ENCODE measurements at places on chromosomes 12 and 14.

DNA sequence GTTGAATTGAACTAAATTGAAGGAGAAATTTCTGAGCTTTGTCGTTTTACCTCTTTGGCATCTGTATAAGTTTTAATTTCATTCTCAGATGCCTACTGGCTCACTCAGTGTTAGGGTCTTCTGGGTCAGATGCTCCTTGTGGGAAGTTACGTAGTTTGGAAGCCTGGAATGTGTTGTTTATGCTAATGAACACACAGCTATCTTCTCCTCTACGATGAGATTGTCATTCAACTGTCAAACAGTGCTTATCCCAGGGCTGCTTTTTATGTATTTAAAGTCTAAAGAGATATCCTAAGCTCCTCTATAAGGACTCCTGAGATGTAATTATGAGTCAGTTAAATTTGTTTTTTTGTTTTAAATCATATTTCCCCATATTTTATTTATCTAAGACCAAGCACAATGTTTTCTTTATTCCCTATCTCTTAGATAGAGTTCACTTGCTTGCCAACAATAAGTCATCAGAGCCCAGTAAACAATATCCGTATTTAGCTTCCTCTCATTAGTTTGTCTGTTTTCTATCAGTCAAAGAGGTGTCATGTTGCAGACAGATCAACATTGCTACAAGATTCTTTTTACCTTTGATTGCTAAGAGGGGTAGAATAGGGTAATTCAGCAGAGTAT, 368.0 kb upstream of the PDE3A start:
- DNase-seq = no peak

DNA sequence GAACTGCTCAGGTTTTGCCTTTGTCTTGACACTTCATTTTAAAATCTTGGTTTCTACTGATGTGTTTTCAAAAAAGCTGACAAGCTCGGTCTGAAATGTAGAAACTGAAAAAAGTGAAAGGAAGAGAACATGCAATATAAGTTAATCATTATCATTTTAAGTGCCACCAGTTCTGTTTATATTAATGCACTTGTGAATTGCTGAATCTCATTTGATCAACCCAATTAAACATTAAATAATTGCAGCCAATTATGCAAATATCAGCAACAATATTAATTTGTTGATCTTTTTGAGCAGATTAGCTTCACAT, 133.8 kb downstream of the BCAT1 start:
- no peak for DNase-seq

DNA sequence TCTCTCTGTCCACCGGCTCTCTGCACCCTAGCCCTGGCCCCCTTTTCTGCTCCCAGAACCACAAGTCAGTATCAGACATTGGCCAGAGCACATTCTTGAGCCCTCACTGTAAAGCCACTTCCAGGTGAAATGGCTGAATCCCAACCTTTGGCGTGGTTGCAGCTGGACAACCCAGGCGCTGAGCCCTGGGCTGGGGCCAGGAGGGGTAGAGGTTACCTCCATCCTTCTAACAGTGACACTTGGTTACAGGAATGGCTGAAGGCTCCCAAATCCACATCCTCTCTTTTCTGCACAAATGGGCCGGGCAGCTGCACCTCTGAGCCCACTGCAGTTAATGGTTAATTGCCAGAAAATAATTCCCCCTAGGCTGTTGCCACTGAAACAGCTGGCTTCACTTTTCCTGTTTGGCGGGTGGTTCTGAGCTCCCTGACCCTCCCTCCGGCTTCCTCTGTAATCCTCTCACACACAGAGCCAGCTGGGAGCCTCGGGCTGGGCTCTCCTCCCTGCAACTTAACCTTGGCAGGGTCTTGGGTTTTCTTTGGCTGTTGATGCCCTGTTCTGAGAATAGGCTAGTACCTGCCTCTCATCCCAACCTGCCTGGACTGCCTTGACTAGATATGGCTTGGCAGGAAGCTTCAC, 44.1 kb downstream of the TSPAN11 start:
- no peak for DNase-seq

DNA sequence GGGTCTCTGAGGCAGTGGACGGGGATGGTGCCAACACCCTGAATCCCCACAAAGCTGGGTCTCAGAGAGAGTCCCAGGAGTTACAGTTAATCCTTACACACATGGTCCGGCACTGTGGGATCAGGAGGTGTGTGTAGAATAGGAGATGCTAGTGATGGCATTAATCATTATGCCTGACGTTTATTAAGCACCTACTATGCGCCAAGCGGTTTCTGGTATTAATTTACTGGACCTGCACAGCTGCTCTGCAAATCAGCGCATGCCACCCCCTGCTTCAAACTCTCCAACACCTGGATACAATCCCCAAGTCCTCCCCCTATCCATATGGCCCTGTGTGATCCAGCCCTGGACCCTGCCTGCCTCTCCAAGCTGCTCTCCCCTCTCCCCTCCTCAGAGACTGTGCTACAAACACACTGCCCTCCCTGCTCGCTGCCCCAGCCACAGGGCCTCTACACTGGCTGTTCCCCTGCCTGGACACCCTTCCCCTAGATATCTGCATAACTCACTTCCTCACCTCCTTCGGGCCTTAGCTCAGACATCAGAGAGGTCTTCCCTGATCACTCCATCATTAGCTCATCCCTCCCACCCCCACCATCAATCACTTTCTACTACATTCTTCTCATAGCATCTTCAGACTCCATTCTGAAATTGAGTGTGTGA, 86.0 kb downstream of the RFLNA start:
- DNase-seq = no peak

DNA sequence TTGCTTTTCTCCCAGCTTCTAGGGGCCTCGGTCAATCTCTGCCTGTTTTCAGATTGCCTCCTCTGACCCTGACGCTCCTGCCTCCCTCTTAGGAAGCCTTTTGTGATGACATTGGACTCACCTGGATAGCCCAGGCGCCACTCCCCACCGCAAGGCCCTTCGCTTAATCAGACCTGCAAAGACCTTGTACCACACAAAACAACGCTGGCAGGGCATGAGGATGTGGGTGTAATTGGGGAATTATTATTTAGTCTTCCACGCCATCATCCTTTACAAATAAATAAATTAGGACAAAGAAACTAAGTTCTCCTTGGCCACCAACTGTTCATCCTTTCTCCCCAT, 7.7 kb upstream of the VPS37B start:
- no peak for DNase-seq

- DNase-seq = no peak
Observed at GRCh38 chr12:68536885-68537485, 73.7 kb upstream of the RAP1B start.

- DNase-seq = no peak
Observed at GRCh38 chr12:88501972-88502938, 78.0 kb downstream of the KITLG start.

- DNase-seq = no peak
Observed at GRCh38 chr14:39680777-39681176, 248.5 kb upstream of the FBXO33 start.

- no peak for DNase-seq
Observed at GRCh38 chr12:62438098-62438692, 28.4 kb upstream of the MON2 start.

- no peak for DNase-seq
Observed at GRCh38 chr14:39469094-39469710, 37.0 kb upstream of the FBXO33 start.

DNA sequence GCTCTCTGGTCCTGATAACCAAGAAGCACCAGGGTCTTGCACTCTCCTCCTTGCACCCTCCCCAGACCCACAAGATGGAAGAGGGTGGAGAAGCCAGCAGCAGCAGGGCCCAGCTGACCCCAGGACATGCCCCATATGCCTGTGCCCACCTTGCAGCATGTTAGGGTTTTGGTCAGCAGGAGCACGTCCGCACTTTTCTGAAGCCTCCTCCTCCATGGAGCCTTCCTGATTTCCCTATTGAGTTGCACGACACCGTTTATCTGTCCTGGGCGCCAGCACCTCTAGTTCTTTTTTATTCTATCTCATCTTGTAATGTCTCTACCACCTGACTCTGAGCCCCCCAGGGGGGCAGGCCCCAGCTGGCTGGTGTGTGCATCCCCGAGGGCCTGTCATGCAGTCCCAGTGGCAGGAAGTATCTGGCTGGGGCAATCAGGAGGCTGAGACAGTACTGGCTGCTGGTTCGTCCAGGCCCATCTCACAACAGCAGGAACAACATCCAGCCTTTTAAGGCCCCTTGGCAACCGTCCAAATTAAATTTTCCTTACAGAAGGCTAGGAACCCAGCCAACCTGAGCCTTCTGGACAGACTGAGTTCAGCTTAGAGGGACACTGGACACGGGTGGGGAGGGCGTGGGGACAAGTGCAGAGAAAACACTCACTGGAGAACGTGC, 39.6 kb downstream of the CCDC85C start:
- peak; percentile 70 for DNase-seq

GRCh38 chr14:31544816-31545215, 16.4 kb upstream of the NUBPL start:
- no peak for DNase-seq

GRCh38 chr14:72443991-72444441, 449.9 kb downstream of the DPF3 start:
- no peak for DNase-seq
